ENCODE measurements at places on chromosomes 7 and 10.

- DNase-seq = no peak
These were observed 32.4 kb downstream of the TRIM8 start for GRCh38 chr10:102676534-102677315.

DNA sequence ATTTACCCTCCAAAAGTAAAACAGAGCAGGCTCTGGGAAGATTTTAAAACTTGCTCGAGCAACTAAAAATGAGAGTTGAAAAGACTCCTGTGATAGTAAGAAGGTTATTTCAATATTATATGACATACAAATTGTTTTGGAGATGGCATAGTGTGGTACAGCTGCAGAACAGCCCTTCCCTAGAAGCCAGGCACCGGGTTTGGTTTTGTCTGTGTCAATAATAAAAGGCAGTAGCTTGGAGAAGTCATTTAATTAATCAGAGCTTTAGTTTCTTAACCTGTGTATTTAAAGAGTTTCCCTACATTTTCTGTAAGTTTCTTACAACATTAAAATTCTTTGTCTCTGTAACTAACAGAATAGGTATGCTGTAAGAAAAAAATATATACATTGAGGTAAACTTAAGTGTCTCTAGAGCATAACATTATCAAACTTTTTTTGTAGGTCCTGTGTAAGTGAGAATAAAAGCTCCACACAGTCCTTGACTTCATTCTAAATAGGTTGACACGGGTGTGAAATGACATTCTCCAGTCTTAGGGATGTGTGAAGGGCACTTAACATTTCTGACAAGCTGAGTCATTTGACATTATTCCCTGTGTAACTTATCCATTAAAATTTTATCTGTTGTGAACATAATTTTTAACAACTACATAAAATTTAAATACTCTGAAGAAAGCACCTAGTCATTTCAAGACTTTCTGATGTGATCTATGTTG is 425.0 kb upstream of the ETV1 start:
- DNase-seq = no peak

GRCh38 chr7:136353287-136353686 is 376.1 kb upstream of the MTPN start:
- no peak for DNase-seq

- no peak for DNase-seq
These were observed 34.3 kb upstream of the ARL4A start for GRCh38 chr7:12653110-12653509.

DNA sequence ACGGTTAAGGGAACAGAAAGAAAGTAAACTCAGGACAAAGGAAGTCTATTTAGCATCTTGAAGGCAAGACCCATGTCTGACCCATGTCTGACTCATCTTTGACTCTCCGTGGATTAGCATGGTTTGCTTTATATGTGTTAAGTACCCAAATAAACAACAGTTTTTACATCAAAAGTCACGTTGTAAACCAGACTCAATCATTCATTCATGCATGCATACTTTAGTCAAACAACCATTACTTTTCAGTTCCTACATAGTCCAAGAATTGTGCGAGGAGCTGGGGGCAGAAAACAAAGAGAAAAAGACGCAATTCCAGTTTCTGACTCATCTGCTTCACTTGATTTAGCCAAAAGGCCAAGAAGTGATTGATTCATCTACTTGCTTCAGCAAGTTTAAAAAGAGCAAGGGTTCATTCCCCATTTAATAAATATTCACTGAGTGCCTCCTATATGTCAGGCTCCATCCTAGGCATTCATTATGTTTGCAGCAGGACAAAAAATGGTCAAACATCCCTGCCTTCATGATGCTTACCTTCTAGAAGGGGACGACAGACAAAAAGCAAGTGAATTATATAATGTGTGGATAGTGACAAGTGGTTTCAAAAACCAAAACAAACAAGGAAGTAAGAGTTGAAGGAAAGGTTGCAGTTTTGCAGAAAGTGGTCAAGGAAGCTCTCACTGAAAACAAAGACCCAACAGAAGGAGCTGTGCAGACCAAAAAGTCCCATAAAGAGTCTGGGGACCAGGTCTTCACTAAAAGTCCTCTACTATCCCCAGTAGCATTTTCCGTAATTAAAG is 116.2 kb downstream of the FAM107B start:
- DNase-seq = peak; percentile 29

- peak; percentile 59 for DNase-seq
These were observed 75.3 kb upstream of the CC2D2B start for GRCh38 chr10:95832216-95833041.

GRCh38 chr10:25966844-25967243 is 32.8 kb downstream of the MYO3A start:
- DNase-seq = no peak

DNA sequence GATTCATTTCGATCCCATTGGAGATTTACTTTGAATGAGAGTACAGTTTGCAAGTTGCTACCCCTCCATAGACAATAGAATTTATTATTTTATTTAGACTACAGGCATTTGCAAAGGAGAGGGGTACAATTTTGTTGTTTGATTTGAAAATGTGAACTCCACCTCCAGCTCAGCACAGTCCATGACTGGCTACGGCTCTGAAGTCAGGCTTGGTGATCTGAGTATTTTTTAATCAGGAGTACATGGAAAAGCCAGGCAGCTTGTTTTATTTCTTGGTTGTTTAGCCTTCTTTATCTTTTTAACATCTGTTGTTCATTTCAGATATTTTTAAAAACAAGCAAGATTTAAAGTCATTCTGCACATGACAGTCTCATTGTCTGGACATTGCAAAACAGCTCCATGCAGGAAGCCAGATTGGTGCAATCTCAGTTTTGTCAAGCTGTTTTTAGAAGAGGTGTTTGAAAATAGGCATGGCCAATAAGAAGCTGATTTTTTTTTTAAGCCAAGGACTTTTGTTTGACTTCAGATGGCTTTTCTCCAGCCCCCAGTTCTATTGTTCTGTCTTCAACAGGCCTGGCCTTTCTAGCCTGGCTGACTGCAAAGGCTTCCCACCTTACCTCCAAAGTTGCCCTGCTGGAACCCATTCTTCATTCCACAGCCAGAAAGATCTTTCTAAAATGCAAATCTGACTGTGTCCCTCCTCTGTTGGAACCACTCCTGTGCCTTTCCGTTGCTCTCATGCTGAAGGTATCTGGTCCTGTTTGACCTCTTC is 12.2 kb downstream of the PLXDC2 start:
- no peak for DNase-seq

DNA sequence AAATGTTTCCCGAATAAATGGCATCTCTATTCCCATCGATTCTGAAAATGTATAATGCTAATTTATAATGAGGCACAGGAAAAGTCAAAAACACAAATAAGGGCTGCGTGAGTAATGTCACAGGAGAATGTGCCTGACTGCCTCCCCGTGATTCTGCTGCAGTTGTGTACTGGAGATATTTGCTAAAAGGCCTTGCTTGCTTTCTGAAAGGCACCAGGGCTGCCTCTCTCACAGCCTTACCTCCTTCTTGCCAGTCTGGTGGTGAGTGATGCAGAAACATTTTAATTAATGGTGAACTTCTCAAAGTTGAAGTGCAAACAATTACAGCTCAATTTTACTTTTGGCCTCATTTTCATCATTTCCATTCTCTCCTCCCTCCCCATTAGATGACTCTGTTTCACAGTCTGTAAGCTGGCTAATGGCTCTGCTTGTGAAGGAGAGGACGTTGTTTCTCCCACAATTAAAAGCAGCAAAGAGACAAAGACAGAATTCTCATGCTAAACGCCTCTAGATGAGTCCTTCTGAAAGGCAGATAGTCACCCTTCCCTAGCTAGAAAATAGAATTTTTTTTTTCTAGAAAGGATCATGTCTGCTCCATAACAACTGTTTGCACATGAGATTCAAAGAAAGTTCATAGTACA is 377.6 kb downstream of the MDFIC start:
- no peak for DNase-seq

GRCh38 chr10:44178856-44179255 is 206.0 kb downstream of the CXCL12 start:
- DNase-seq = no peak

DNA sequence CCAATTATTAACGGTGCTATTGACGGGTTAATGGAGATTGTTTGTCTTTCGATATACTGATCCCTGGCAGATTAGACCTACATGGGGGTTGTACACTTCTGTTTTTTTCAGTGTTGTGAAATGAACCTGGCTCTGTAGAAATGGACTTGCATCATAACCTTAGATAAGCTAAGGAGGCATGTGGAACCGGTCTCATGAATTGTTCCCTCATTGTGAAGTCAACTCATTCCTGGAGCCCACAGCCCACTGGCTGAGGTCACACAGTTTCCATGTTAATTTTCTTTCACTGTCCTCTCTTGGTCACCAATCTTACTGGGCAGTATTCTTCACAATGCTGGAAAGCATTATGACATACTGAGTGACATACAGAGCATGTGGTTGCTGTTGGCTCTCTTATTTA is 202.8 kb downstream of the BMPER start:
- DNase-seq = no peak

Measured in CD4-positive, alpha-beta T cell treated with Interferon alpha-2 for 1 hour (primary cell).